ENCODE measurements at places on chromosomes 11 and 22.

GRCh38 chr11:119615003-119615881 is 113.8 kb downstream of the NECTIN1 start:
- DNase-seq: peak; percentile 48

GRCh38 chr22:23608583-23608982 is 23.5 kb downstream of the DRICH1 start:
- DNase-seq: peak; percentile 38

GRCh38 chr11:114605370-114605769 is 9.8 kb upstream of the NXPE4 start:
- DNase-seq: no peak

GRCh38 chr11:25838918-25839625 is 492.9 kb upstream of the ANO3 start:
- DNase-seq: no peak

DNA sequence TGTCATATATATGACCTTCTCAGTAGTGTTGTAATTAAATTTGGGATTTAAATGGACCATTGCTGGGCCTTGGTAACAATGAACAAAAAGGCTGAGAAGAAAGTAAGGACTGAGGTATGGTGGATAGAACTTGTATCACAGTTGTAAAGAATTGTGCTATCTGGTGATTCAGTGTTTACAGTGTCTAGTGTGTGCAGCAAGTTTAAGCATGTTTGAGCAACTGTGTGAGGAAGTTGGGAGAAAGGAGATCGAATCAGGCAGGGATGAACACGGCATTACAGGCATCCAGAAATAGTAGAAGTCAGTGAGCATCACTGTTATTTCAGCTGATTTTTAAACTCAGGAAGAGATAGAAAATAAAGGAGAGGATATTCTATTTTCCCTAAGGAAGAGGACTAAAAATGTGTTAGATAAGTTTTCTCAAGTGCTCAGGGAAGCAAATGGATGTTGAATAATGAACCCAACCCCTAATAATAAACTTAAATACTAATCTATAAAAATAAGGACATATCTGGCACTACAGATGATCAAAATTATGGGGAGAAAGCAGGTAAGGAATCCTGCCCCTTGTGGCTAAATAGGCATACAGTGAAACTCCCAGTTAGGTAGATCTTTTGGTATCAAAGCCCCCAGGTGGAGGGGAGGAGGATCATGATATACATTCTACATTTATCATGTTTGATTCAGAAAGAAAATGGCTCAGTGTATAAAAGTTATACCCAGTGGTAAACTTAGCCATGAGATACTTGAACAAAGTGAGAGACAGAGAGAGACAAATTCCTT is 361.0 kb upstream of the ANO3 start:
- no peak for DNase-seq

DNA sequence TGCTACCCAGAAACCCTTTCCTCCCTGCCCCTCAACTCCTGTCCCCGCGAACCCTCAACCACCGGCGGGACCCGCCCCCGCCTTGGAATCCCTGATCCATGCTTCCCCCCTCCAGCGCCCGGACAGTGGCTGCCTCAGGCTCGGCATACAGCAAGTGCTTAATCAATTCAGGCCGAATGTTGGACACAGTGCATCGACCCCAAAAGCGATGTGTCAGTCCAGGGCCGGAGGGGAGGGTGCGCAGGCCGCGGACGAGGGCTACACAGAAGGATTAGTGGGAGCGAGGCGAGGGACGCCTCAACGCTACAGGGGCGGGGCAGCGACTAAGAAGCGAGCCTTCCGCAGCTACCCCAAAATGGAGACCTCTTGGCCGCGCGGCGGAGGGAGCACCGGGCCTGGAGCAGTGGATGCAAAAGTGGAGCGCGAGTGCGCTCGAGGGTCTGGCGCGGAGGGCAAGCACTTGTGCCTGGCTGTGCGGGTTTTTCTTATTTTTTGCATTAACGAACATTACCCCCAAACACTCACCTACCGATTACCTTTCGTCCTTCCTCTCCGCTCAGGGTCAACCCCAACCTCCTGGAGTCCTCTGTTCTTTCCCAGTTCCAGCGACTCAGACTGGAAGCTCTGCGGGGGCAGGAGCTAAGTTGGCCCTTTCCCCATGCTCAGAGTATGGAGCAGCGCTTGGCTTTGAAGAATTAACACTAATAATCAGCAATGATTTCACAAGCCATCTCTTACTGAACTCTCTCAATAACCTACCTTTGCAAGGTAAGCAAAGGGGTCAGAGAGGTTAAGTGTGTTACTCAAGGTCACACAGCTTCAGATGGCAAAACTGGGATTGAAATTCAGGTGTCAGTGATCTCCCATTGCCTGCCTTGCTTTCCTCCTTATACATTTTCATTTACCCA is 30.0 kb upstream of the WNT11 start:
- DNase-seq: peak; percentile 57

DNA sequence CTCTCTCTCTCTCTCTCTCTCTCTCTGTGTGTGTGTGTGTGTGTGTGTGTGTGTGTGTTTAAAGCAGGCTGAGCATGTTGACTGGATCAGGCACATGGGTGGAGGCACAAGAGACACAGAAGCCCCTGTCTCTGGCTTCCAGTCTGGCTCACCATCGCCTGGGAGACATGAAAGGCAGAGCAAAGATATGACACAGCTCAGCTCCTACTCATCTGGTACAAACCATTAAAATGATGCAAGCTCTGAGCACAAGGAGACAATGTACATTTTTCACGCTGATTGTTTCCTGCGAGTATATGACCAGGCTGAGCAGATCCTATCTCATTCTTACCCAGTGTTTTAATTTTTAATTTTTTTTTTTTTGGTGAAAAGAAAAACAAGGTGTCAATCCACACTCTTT is 9.5 kb downstream of the SLC6A5 start:
- DNase-seq: no peak

DNA sequence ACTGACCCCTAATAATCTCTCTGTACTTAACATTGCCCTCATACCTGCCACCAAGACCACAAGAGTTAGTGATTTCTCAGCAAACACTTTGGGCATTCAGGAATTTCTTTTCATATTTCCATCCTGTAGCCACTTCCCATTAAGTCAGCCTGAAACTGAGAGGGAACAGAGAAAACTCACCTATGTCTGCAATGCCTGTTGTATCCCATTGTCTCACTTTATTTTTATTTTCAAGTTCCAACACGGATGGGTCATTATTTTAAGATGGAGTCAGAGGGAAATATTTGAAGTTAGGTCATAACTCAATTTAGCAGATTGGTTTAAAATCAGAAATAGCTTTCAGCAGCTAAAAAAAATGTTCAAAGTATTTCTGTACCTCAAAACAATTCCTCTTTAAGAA is 937.8 kb upstream of the CHORDC1 start:
- no peak for DNase-seq

DNA sequence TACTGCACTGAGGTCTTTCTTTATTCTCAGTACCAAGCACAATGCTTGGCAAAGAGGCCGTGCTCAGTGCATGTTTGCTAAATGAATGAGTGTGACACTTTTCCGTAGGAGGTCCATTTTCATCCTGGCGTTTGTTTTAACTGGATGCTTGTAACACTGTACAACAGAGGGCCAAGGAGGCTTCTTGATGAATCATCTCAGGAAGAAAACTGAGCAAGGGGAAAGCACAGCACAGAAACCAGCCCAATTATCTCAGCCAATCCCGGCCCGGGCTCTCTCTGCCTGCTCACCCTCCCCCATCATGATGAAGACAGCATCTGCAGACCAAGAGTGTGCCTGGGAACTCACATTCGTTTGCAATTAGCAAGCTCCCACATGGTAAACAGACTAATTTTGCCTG is 570.3 kb downstream of the OPCML start:
- peak; percentile 87 for DNase-seq

DNA sequence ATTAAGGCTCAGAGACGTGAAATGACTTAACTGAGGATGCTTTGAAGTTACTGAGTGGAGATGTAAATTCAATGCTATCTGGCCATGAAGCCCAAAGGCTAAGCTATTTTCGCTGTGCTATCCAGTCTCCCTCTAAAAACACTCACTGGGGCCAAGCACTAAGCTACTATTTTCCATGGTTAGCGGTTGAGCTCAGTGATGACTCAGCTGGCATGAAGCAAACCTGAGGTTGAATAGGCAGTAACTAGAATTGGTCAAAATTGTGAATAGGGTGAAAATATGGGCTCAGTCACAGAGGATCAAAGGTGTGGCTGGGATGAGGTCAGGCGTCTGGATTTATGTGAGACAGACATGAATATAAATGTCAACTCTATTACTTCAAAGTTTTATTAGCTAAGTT is 564.2 kb upstream of the KIRREL3 start:
- no peak for DNase-seq

GRCh38 chr11:61546663-61547062 is 34.2 kb downstream of the SYT7 start:
- DNase-seq: no peak

GRCh38 chr11:95926726-95927125 is 2.8 kb upstream of the MTMR2 start:
- DNase-seq: no peak

GRCh38 chr11:83823461-83824025 is 537.4 kb upstream of the CCDC90B start:
- DNase-seq: peak; percentile 7

DNA sequence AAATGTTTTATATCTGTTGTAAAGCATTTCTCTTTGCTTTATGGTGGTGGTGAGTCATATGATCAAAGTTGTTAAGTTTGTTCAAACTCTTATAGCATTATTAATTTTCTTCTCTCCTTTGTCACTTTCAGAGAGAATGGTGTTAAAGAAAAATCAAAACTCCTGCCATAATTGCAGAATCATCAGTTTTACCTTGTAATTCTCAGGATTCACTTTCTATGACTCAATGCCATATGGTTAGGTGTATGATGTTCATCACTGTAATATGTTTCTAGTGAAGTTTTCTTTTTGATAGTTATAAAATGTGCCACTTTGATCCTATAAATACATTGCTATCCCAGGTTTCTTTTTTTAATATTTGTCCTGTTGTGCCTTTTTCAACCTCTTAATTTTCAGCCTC is 13.7 kb upstream of the KDM4E start:
- DNase-seq: no peak

DNA sequence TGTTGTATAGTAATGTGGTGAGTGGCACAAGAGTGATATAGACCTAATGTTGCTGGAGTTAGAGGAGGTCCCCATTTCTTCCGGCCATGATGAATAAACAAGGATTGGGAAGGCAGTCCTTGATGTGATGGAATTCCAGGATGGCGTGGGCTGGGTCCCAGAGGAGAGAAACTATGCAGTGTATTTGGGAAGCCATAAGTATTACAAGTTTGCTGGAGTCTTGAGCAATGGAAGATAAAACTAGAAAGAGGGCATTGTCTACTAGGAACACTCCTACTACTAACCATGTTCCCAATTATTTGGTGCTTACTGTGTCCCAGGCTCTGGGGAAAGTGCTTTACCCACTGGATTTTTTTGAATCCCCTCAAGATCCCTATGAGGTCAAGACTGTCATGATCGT is 20.0 kb downstream of the LDLRAD3 start:
- peak; percentile 56 for DNase-seq

DNA sequence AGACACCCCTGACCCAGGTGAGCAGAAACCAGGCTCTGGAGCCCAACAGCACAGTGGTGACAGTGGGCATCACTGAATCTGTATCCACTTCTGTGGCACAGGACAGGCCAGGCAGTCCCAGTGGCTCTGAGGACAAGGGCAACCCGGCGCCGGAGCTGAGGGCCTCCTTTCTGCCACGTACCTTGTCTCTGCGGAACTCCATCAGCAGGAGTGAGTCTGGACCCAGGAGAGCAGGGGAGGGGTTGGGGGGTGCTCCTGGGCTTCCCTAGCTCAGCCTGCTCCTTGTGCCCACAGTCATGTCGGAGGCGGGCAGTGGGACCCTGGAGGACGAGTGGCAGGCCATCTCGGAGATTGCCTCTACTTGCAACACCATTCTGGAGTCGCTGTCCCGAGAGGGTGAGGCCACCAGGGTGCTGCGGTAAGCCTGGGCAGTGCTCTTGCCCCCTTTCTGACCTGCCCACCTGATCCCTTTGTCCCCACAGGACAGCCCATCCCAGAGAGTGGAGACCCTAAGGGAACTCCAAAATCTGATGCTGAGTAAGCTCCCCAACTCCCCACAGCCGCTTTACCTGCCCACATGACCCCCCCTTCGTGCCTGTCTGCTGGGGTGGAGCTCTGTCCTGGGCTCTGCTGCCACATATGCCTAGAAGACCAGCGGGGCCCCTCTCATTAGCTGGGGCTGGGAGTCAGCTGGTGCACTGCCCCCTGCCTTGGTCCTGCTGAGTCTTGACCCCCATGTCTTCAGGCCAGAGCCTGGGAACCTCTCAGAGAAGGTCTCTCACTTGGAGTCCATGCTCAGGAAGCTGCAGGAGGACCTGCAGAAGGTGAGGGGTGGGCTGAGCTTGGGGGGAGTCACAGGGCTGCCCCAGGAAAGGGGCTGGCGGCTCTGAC is 12.0 kb downstream of the SIPA1 start:
- DNase-seq: no peak

- DNase-seq: no peak
Measured at GRCh38 chr11:2217211-2218030, 45.8 kb upstream of the TH start.

GRCh38 chr11:118002541-118003423 is 16.6 kb downstream of the IL10RA start:
- peak; percentile 66 for DNase-seq

- DNase-seq: peak; percentile 14
Measured at GRCh38 chr11:80595011-80595410, 1154.2 kb upstream of the TENM4 start.

DNA sequence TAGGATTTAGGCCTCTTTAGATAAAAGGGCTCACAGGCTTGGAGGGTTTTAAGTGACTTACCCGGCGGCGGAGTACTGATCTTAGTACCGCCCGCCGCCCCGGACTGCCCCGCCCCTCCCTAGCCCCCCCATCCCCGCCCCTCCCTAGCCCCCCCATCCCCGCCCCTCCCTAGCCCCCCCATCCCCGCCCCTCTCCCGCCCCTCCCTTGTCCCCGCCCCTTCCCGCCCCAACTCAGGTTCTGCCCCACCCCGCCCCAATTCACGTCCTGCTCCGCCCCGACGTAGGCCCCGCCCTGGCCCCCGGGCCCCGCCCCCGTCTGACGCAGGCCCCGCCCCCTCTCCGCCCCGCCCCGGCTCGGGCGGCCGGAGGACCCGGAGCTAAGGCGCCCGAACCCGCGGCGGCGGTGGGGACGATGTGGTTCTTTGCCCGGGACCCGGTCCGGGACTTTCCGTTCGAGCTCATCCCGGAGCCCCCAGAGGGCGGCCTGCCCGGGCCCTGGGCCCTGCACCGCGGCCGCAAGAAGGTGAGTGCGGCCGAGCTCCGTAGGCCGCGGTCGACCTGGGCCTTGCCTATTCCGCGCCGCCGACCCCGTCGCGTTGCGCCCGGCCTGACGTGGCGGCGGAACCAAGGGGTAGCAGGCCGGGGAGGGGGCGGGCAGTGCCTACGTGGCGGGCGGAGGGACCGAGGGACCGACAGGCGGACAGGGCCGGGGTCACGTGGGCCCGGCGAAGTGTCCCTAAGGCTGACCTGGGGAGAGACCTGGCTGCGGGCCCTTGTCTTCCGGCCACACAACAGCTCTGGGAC is at the start of gene SCYL1:
TSS of gene SCYL1 (plus strand) at position 343 of the 805 bp plus-strand sequence. CDS start at position 414, 71 bp downstream.
- DNase-seq: peak; percentile 88

GRCh38 chr22:17864398-17865182 is 90.3 kb upstream of the BID start:
- no peak for DNase-seq

- no peak for DNase-seq
Measured at GRCh38 chr11:108558222-108558621, 35.3 kb downstream of the EXPH5 start.

All from fibroblast of skin of scalp (primary cell).